Endothelial cell of umbilical vein (primary cell): ENCODE measurements at places on chromosomes 6 and 20. TPM values are rescaled to one million over a fixed set of nuclear protein-coding genes. Genes with fewer than 3 reads are reported as not detected.

- DNase-seq: no peak
These were observed 21.9 kb upstream of the RREB1 start for GRCh38 chr6:7085911-7086310.

DNA sequence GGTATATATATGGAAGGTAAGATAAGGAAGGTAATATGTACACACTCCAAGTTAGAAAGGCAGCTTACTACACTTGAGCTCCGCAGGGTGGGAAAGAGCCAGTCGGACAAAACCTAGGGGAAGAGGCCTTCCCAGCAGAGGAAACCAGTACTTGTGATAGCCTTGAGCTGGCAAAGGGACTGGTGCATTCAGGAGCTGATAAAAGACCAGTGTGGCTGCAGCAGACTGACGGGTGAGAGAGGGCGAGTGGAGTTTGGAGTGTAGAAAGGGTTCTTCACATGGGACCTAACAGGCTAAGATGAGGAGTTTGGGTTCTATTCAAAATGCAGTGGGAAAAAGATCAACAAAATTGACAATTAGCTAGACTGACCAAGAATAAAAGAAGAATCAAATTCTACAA, 49.3 kb upstream of the KIF13A start:
- no peak for DNase-seq

- DNase-seq: peak; percentile 93
These were observed 25.3 kb downstream of the TBC1D7 start for GRCh38 chr6:13302751-13303667.

DNA sequence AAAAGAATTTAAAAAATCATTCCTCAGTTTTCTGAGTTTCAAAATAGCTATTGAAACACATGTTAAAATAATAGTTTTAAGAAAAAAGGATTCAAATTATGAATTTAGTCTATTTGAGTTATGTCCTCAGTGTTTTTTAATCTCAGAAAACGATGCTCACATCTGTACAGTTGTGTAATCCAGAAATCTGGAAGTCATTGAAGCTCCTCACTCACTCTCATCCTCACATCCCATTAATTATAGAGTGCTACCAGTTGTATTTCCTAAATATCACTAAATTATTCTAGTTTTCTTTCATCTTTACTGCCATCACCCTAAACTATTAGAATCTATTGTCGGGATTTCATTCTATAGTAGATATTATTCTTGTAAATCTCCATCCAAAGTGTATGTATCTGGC, 234.7 kb upstream of the RIMS1 start:
- no peak for DNase-seq

GRCh38 chr20:46830886-46831632, 63.6 kb upstream of the EYA2 start:
- DNase-seq: no peak

TMEM74B gene
- 0.67 and 1.1 TPM in 2 replicates for total RNA-seq
